ENCODE measurements at places on chromosomes 7 and 10.
A peak's percentile ranks its signal among the peaks of the same experiment; 100 is the strongest.

GRCh38 chr10:7937315-7937945 lies 117.1 kb upstream of the GATA3 start:
- no peak for DNase-seq

DNA sequence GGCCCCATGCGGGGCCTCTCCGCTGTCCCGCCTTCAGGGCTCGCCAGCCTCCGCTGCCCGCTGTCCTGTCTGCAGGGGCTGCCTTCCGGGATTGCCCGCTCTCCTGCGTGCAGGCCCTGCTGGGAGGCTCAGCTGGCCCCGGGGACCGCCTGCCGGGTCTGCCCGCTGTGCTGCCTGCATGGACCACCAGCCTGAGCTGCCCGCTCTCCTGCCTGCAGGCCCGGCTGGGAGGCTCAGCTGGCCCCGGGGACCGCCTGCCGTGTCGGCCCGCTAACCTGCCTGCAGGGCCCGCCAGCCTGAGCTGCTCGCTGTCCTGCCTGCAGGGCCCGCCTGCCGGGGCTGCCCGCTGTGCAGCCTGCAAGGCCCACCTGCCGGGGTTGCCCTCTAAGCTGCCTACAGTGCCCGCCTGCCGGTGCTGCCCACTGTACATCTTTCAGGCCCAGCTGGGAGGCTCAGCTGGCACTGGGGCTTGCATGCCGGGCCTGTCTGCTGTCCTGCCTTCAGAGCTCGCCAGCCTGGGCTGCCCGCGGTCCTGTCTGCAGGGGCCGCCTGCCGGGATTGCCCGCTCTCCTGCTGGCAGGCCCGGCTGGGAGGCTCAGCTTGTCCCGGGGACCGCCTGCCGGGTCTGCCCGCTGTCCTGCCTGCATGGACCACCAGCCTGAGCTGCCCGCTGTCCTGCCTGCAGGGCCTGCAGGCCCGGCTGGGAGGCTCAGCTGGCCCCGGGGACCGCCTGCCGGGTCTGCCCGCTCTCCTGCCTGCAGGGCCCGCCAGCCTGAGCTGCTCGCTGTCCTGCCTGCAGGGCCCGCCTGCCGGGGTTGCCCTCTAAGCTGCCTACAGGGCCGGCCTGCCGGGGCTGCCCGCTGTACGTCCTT lies 165.1 kb downstream of the GLRX3 start:
- DNase-seq, result no peak

DNA sequence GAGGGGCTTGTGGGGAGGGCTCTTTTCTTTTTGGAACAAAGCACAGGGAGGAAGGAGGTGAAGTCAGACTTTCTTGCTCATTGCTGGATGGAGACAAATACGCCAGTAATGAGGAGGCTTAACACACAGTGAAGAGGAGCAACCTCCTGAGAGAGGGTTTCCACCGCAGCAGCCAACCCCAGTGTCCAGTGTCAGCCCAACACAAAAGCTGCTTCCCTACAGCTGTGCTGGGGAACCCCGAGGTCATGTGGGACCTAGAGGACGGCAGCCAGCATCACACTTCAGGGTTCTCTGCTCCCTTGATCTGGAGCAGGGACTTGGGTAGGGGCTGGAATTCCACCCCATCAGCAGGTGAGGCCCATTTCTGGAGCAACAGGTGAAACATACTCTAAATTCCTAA lies 7.7 kb downstream of the BLNK start:
- no peak for DNase-seq

DNA sequence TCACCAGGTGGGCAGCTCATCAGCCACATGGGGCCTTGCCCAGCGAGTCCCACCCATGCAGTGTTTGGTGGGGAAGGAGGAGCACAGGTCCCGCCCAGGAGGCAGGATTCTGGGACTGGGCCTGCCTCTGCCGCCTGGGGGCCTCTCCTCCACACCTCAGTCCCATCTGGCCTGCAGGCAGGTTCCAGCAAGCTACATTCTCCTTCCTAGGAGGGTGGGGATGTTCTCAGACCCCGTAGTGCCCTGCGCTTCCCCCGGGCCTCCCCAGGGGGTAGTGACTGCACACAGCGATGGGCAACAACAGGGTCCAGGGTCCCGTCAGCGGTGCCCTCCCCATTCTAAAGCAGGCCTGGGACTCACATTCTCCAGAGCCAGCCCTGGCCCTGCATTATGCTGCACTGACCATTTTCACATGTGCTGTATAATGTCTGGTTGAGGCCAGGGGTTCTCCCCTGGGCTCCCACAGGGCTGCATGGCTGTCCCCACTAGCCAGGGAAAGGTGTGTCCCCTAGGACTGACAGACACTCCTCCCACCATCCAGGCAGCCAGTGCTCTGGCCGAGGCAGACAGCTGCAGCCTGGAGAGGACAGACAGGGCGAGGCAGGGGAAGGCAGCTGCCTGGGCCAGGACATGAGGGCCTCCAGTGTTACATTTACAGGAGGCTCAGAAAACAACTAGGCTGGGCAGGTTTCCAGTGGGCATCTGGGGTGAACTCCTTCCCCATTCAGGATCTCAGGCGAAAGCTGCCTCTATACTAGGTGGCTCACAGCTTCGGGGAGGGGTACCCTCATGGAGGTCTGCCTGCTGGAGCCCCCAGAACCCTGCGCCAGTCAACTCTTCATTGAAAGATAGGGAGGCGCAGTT lies 9.3 kb downstream of the RASGEF1A start:
- no peak for DNase-seq

DNA sequence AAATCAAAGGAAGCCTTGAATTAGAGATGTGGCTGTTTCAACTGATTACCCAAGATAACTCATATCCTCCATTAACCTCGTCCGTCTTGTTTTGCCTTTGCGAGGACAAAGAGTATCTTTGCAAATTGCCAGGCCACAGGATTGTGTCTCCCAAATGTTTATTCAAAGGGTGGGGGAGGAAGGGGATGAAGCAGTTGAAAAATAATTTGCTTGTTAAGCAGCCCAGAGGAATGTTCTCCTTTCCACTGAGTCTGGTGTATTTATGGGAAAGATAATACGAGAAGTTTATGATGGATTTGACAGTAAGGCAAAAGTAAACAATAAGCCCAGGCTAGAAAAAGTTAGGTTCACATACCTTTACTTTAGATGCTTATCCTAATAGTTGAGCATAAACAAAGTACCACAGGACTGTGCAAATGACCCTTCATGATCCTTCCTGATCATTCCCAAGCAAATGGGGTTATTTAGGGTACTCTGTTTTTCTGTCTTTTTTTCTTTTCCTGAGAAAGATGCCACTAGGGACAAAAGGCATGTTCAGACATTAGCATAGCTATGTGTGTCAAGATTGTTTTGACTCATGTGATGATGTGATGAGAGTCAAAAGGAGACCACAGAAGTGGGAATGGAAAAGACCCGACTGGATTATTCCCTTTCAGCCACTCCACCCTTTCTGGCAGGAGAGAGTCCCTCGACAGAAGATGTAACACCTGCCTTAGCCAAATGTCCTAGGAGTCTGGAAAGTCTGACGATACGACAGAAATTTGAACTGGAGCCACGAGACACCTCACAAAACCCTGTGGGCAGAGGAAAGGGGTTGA lies 243.0 kb upstream of the GLI3 start:
- peak; percentile 42 for DNase-seq

DNA sequence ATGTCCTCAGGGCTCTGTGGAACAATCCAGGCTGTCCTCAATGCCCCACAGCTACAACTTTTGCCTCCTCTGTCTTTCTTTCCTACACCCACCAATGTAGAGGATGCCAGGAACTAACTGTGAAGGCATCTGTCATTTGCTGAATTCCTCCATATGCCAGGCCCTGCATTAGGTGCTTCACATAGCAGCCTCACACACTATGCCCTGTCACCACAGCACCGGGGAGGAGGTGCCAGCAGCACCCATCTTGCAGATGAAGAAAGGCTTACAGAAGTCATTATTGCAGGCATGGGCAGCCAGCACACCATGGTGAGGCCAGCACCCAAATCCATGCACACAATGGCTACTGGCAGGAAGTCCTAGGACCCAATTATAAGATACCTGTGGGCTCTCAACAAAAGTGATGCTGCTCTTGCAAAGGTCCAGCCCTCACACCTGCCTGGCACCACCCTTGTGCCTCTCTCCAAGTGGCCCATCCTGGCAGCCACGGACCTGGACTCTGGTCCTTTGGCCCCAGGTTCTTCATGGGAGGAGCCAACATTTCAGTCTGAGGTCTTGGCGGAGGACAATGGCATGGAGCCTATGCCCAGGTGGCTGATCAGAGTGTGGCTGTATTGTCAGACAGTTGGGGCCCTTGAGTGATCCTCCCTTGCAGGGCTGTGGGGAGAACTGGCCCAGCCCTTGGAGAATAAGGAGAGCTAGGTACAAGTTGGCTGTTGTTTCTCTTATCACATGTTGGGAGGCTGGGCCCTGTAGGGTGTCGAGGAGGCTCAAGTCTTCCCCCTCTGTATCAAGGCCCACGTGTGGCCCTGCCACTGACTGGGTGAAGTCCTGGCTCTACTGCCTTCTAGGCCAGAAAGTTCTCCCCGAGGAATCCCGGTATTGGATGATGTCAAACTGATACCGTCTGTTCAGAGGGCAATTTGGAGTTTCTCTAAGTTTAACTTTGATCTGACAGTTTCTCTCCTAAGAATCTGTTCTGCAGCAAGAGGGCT lies 14.4 kb upstream of the MYL7 start:
- DNase-seq, result no peak

DNA sequence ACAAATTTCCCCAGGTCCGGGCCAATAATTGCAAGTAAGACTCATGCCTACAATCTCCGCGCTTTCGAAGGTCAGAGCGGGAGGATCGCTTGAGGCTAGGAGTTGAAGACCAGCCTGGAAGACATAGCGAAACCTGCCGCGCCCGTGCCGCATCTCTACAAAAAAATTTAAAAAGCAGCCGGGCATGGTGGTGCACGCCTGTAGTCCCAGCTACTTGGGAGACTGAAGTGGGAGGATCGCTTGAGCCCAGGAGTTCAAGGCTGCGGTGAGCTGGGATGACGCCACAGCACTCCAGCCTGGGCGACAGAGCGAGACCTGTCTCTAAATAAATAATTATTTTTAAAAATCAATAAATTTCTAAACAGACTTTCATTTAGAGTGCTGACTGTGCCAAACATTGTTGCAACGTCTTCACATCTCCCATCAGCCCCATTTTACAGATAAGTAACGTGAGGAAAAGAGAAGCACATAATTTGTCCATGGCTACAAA lies 494 bp upstream of the CFAP43 start:
- DNase-seq, result no peak
